ENCODE measurements at places on chromosomes 5 and 9.

GRCh38 chr9:102178811-102179210 lies 440.4 kb upstream of the GRIN3A start:
- no peak for DNase-seq

GRCh38 chr5:12691330-12691729 lies 787.1 kb upstream of the CTNND2 start:
- DNase-seq, result no peak

DNA sequence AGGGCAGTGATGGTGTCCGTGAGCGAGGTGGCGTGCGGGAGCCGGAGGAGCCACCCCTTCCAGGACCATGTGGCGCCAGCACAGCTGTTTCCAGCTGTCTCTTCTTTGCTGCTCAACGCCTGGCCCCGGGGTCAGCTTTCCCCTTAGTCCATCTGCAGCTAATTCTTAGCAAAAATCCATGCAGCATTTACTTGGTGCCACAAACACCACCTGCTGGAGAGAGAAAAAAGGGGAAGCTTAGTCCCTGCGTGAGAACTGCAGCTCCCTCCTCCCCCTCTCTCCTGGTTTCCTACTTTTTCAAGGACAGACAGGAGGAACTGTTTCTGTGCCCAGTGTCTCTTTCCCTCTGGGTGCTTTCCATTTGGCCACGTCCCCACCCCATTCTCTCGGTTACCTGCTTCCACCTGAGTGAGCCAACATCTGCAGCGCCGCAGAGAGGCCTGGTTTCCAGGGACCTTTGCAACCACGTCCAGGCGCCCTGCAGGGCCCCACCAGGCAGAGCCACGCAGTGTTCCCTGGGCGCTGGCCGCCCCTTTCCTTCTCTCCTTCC lies 3.4 kb downstream of the SLC6A19 start:
- peak; percentile 44 for DNase-seq

DNA sequence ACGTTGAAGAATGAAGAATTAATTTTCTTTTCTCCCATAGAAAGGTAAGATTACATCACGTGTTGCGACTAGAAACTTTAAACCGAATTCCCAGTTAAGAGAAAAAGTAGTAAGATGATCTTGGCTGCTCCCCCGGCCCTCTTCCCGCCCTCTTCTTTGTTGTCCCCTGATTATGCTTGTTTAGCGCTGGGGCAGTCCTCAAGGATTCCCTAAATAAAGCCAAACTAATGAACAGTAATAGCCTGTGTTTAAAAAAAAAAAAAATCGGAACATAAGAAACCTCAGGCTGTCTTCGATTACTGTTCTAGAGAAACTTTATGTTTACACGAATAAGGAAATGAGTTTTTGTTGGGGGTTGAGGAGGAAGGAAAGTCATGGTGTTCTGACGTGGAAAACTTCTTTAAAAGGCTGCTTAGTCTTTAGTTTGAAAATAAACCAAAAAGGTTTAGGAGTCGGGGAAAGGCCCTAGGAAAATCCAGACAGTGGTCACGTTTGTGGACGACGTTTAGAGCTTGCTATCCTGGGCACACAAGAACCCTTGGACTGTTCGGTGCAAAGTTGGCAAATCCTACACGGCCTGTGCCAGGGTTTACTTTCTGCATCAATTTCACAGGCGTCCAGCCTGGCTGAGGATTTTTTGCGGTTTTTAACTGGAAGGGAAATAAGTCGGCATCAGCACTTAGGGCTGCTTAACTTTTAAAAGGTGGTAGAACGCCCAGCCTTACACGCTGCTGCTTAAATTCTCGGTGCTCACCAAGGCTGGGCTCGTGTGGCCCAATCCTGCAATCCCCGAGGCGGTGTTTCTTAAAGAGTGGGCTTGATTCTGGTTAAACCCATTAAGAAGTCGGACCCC lies 1.1 kb upstream of the MAT2B start:
- DNase-seq, result no peak

DNA sequence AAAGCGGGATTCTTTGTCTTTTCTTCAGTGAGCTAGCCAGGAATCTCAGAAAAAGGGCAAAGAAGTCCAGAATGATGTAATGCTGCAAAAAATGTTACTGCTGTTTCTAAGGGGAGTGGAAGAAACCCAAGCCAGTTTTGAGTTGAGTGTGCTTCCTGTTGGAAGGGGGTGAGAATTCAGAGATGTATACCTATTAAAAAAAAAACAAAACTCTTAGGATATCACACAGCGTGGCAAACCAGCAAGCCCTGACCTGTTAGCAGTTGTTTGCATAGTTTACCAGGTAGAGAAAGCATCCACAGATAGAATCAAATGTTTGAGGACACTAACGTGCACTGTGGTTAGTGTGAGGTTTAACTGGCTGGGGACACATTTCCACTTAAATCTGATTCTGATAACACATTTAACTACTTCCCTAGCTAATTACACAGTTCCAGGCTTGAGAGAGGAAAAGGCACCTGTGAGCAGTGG lies 11.4 kb downstream of the BASP1 start:
- DNase-seq, result peak; percentile 25

DNA sequence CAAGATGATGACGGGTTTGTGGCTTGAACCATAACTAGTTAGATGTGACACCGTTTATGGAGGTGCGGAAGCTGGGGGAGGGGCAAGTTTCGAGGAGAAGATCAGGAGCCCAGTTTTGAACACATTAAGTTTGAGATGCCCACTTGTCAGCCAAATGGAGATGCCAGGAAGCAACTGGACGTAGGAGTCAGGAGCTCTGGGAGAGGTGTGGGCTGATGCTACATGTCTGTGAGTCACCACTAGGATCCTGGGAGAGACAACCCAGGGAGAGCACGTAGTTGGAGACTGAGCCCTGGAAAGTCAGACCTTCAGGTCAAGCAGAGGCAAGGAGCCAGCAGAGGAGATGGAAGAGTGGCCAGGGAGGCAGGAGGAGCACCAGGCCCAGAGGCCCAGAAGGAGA lies 48.8 kb upstream of the SLC25A51 start:
- no peak for DNase-seq

GRCh38 chr5:78592735-78593386 lies 55.7 kb downstream of the LHFPL2 start:
- no peak for DNase-seq
